ENCODE measurements at places on chromosomes 5 and 9. TPM values are rescaled to one million over a fixed set of nuclear protein-coding genes. Genes with fewer than 3 reads are reported as not detected.

CAVIN4 gene
- total RNA-seq, result not detected

RHOBTB3 gene
- total RNA-seq, result 23.3 TPM

FOXD4L3 gene
- not detected for total RNA-seq

RORB gene
- total RNA-seq, result 0.10 TPM

SPATA31A1 gene
- not detected for total RNA-seq

SLC45A2 gene
- total RNA-seq, result under 0.01 TPM

RNF38 gene
- total RNA-seq, result 71.8 TPM

OR1Q1 gene
- total RNA-seq, result not detected

ADAMTS16 gene
- not detected for total RNA-seq

OR2V2 gene
- not detected for total RNA-seq

BARHL1 gene
- not detected for total RNA-seq

MCC gene
- 1.0 TPM for total RNA-seq

CAMK2A gene
- 0.94 TPM for total RNA-seq

TRIM14 gene
- 16.4 TPM for total RNA-seq

ZBED3 gene
- total RNA-seq, result 1.9 TPM

HAND1 gene
- total RNA-seq, result not detected

CARTPT gene
- total RNA-seq, result not detected

PCDHGA6 gene
- total RNA-seq, result 0.10 TPM

KCNIP1 gene
- total RNA-seq, result not detected

SOX30 gene
- total RNA-seq, result not detected

NKD2 gene
- not detected for total RNA-seq

IFNA6 gene
- total RNA-seq, result 0.10 TPM

GABRB2 gene
- not detected for total RNA-seq

FOXD4 gene
- total RNA-seq, result not detected
